ENCODE measurements at places on chromosomes 7 and 10. TPM values are rescaled to one million over a fixed set of nuclear protein-coding genes. Genes with fewer than 3 reads are reported as not detected.

Gene PNLIPRP2
- not detected for total RNA-seq

Gene ANKRD61
- not detected for total RNA-seq

Gene RTKN2
- 9.8 TPM for total RNA-seq

Gene TMEM130
- total RNA-seq, result 0.35 TPM

Gene OPN4
- total RNA-seq, result not detected

Gene DCLRE1C
- total RNA-seq, result 22.9 TPM

Gene BET1
- total RNA-seq, result 23.8 TPM

- no peaks in the 10 kb centered on the region for H3K27me3 ChIP-seq
- H3K36me3 ChIP-seq, result no peaks in the 10 kb centered on the region
- no peak for DNase-seq
- H3K4me1 ChIP-seq, result no peaks in the 10 kb centered on the region
- H3K4me3 ChIP-seq, result no peak overlapping the region
- H3K27ac ChIP-seq, result no peak overlapping the region
Observed at GRCh38 chr7:28755255-28755654, 202.9 kb downstream of the TRIL start.

- H3K4me1 ChIP-seq, result peaks cover 5% of the 10 kb centered on the region
- DNase-seq, result no peak
- H3K27me3 ChIP-seq, result peaks cover 7% of the 10 kb centered on the region
- H3K27ac ChIP-seq, result no peak overlapping the region
- no peaks in the 10 kb centered on the region for H3K36me3 ChIP-seq
Observed at GRCh38 chr10:126469692-126470091, 81.4 kb upstream of the ADAM12 start.

DNA sequence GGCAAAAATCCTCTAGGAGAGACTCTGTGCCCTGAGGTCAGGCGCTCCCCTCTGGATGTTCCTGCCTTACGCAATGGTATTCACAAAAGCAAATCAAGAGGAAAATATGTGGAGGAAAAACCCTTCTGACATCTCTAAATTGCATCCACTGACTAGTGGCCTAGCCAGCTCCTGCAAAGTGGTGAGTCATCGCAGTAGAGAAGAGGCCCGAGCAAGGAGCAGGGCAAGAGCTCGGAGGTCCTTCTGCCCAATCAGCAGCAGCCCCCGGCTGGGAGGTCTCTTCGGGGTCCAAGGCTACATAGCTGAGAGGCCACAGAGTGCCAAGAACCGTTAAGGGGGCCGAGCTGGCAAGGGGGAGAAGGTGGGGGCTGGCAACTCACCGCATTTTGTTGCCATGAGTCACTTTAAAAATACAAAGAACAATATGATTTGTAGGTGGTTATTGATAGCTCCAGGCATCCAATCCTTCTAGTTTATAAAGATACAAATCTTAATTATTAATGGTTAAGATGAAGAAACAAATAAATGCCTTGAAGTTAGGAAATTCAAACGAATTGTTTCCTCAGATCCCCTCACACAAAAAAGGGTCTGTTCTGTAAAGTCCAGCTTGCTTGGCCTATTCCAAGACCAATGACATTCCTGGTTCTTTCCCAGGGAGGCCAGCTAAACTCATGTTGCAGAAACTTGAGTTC is 161.6 kb downstream of the PKD1L1 start:
- peaks cover 5% of the 10 kb centered on the region for H3K27me3 ChIP-seq
- no peaks in the 10 kb centered on the region for H3K4me1 ChIP-seq
- H3K36me3 ChIP-seq, result no peaks in the 10 kb centered on the region
- DNase-seq, result no peak
- no peak overlapping the region for H3K27ac ChIP-seq

DNA sequence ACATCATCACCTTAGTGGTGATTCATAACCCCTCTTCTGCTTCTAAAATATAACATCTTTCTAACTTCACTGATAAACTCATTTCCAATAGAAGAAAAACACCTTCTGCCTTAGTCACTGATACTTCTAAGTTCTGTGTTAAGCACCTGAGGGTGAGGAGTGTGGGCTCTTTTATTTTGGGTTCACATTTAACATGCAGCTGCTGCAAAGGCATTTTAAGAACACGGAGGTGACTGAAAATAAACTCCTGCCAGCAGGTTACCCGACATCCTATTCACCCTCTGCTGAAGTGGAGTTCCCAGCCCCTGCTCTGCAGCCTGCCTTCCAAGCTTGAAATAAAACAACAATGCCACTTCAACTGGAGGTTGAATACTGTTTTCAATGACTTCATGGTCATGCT is 202.9 kb upstream of the PLXNA4 start:
- no peak overlapping the region for H3K4me3 ChIP-seq
- H3K27me3 ChIP-seq, result no peaks in the 10 kb centered on the region
- no peak for DNase-seq
- no peak overlapping the region for H3K27ac ChIP-seq
- H3K4me1 ChIP-seq, result peaks cover 24% of the 10 kb centered on the region
- H3K36me3 ChIP-seq, result no peaks in the 10 kb centered on the region

GRCh38 chr7:98879198-98879978 is 1.1 kb downstream of the TRRAP start:
- peaks cover 42% of the 10 kb centered on the region for H3K4me1 ChIP-seq
- peak overlapping the region; percentile 97 for H3K27ac ChIP-seq
- no peaks in the 10 kb centered on the region for H3K27me3 ChIP-seq
- H3K36me3 ChIP-seq, result peaks cover 17% of the 10 kb centered on the region

DNA sequence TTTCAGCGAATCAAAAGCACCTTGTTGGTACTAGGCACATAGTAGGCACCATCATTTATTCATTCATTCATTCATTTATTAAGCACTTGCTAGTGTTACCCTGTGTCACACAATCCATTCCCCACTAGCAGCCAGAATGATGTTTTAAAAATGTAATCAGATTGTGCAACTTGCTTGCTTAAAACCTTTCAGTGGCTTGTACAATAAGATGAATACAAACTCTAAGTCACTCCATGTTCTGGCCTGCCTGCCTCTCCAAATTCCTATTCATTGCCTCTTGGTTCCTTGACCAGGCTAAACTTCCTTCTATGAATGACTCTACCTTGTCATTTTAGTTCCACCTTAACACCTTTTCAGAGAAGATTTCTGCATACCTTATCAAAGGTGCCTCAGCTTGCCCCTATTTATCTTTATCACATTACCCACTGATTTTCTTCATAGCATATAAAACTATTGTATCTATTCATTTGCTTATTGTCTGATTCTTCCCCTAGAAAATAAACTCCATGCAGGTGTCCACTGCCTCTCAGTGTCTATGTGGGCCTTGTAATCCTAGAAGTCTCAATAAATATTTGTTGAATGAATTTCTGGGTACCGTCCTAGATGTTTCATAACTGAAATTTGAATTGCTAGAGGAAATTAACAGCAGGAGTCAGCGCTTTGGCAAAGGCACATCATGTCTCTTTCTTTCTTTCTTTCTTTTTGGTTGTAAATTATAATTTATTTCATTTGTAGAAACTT is 169.5 kb downstream of the TMEM26 start:
- H3K4me1 ChIP-seq, result peaks cover 25% of the 10 kb centered on the region
- H3K27me3 ChIP-seq, result no peaks in the 10 kb centered on the region
- no peak for DNase-seq
- peak overlapping the region; percentile 34 for H3K27ac ChIP-seq

DNA sequence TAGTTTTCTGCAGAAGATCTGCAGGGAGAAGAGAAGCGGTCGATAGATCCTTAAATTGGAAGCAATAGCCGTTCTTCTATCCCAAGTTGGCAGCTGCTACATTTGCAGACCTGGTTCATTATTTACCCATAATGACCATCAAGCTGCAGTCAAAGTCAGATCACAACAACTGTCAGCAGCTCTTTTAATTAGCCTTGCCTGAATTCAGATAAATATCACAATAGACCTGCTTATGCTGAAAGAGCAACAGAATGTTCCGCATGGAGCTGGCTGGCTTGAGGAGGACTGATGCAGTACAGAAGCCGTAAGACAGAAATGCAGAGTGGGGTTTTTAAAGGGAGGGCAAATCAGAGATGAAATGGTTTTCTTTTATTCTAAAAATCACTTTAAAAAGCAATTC is 109.4 kb downstream of the HIBADH start:
- DNase-seq, result no peak
- no peaks in the 10 kb centered on the region for H3K4me1 ChIP-seq
- H3K36me3 ChIP-seq, result no peaks in the 10 kb centered on the region
- no peak overlapping the region for H3K4me3 ChIP-seq

DNA sequence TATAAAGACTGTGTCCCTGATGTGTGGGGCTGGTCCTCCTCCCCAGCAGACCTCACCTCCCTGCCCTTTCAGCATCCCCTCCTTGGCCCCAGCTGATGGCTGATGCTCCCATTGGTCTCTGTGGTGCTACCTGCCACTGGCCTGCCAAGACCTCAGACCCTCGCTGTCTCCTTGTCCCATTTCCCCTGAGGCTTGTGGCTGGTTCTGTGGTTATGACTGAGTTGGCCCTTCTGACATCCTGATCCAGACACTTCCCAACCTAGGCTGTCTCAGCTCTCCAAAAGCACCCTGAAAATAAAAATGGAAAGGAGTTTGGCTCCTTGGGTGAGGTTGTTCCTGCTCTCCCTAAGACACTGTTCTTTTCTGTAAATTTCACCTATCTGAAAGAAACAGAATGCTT is 214.2 kb downstream of the RPS24 start:
- no peak overlapping the region for H3K4me3 ChIP-seq
- H3K36me3 ChIP-seq, result peaks cover 6% of the 10 kb centered on the region
- no peak overlapping the region for H3K27ac ChIP-seq
- peaks cover 11% of the 10 kb centered on the region for H3K4me1 ChIP-seq
- peaks cover 17% of the 10 kb centered on the region for H3K27me3 ChIP-seq

- H3K27me3 ChIP-seq, result peaks cover 6% of the 10 kb centered on the region
- no peak overlapping the region for H3K27ac ChIP-seq
- H3K4me1 ChIP-seq, result no peaks in the 10 kb centered on the region
Observed at GRCh38 chr7:90081621-90082020, 72.6 kb upstream of the STEAP1 start.

DNA sequence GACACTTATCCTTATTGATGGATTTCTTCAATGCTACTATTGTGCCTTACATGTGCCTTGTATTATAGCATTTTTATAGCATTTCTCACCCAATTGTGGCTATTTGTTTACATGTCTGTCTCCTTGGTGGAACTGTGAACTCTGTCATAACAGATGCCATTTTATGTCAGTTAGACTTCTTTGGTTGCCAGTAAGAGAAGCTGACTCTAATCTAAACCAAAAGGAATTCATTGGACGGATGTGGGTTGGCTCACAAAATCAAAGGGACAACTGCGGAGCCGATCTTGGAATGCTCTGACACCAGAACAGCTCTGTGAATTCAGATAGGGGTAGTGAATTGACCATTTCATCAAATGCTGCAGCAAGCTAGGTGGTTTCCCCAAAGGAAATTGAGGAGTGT is 15.0 kb downstream of the GARIN1A start:
- H3K4me3 ChIP-seq, result no peak overlapping the region
- peaks cover 3% of the 10 kb centered on the region for H3K27me3 ChIP-seq
- no peak overlapping the region for H3K27ac ChIP-seq
- H3K4me1 ChIP-seq, result no peaks in the 10 kb centered on the region

- H3K4me1 ChIP-seq, result peaks cover under 1% of the 10 kb centered on the region
- DNase-seq, result no peak
- no peaks in the 10 kb centered on the region for H3K27me3 ChIP-seq
Observed at GRCh38 chr10:42645103-42645502, 6.7 kb upstream of the ZNF33B start.

DNA sequence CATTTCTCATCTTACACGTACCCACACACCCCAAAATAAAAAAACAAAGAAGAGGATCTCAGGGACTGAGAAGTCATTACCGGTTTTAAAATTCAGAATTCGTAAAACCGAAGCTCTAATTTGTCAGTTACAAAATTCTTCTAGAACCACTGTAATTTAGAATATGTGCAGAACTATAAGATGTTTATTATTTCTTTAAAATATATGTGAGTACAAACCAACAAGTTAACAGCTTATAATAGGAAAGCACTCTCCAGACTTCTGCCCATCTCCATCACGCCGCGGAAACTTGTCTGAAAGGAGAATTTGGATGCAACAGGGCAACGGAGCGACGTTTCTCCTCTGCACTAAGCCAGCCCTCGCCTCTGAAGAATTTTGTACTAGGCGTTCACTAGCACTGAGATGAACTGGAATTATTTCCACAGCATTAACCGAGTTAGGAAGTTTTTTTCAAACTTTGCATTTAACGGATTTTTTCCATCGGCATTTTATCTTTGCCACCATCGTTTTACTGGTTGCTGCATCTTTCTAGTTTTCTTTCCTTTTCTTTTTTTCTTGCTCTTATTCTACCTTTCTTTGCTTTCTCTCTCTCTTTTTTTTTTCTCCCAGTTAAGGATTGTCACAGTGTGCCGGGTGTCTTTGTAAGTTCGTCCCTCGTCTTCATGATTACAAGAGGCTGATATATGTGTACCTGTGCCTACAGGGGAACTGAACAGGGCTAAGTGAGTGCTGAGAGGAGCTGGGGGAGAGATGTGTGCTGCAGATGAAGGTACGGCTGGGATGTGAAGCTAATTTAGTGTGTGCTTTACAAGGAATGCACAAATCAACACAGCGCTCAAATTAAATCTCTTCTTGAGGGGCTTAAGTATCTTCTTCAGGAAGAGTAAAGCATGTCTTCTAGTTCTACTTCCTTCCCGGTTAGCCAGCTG is 295.9 kb upstream of the NFE2L3 start:
- H3K36me3 ChIP-seq, result no peaks in the 10 kb centered on the region
- peaks cover 28% of the 10 kb centered on the region for H3K27me3 ChIP-seq
- no peak overlapping the region for H3K27ac ChIP-seq
- no peak for DNase-seq
- no peak overlapping the region for H3K4me3 ChIP-seq

- peaks cover 4% of the 10 kb centered on the region for H3K27me3 ChIP-seq
- H3K27ac ChIP-seq, result no peak overlapping the region
- DNase-seq, result no peak
- H3K36me3 ChIP-seq, result peaks cover 2% of the 10 kb centered on the region
- no peaks in the 10 kb centered on the region for H3K4me1 ChIP-seq
- no peak overlapping the region for H3K4me3 ChIP-seq
Observed at GRCh38 chr10:127911218-127911866, 4.4 kb downstream of the PTPRE start.

DNA sequence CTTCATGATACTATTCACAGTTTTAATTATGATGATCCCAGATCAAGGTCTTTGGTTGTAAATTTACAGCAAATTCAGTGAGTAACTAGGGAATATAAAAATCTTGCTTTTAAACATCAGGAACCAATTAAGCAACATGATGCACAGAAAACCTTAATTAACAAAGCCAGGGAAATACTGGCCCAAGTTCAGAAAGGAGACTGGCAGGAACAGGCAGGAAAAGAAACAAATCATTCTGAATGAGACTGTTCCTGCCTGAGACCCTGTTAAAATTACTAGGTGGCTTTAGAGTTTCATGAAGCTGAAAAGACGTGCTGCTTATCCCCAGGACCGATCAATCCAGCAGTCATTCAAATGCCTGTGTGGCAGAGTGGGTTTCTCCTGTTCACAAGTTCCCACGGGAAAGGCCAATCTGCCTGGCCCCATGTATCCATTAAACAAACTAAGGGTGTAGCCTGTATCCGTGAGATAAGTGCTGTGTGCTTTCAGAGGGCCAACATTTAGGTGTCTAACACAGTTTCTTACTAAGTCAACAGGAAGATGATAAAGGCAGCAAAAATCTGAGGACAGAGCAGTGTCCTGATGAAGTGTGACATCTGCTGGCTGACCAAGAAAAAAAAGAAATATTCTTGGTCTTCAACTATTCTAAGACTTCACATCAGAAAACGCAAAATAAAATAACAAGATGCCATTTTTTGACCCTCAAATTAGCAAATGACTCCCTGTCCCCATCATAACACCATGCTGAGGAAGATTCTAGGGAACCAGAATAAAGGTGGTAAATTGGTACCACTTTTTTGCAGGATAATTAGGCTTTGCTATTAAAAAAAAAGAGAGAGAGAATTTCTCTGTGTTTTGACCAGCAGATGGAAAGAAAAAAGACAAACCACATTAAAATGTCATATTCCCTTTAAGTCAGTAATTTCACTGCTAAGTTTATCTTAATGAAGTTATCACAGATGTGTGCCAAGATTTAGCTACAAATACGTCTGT is 34.2 kb downstream of the PUS7 start:
- H3K36me3 ChIP-seq, result peaks cover 8% of the 10 kb centered on the region
- DNase-seq, result no peak
- no peaks in the 10 kb centered on the region for H3K27me3 ChIP-seq
- no peak overlapping the region for H3K4me3 ChIP-seq
- H3K27ac ChIP-seq, result peak overlapping the region; percentile 29
